Stimulated activated CD4-positive, alpha-beta T cell treated with anti-CD3 and anti-CD28 coated beads, Interleukin-15, amount 100 ng/mL, for 1 hour (primary cell): ENCODE measurements at places on chromosomes 2 and 18.

DNA sequence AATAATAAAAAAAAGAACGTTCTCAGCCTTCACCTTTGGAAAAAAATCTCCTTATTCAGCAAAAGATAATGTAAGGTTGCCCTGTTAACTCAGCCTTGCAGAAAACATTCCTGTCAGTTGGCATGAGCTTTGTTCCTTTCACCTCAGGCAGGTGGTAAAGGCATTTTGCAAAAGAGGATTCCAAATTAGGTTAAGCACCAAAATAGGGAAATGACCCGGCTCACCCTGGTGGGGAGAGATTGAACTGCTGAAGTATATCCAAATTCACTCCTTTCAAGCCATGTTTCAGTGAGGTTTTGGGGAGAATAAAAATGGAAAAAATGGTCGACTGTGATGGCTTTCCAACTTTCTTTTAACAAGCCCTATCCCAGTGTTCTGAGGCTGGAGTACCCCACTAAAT lies 1988.8 kb upstream of the PIK3C3 start:
- DNase-seq, result no peak

DNA sequence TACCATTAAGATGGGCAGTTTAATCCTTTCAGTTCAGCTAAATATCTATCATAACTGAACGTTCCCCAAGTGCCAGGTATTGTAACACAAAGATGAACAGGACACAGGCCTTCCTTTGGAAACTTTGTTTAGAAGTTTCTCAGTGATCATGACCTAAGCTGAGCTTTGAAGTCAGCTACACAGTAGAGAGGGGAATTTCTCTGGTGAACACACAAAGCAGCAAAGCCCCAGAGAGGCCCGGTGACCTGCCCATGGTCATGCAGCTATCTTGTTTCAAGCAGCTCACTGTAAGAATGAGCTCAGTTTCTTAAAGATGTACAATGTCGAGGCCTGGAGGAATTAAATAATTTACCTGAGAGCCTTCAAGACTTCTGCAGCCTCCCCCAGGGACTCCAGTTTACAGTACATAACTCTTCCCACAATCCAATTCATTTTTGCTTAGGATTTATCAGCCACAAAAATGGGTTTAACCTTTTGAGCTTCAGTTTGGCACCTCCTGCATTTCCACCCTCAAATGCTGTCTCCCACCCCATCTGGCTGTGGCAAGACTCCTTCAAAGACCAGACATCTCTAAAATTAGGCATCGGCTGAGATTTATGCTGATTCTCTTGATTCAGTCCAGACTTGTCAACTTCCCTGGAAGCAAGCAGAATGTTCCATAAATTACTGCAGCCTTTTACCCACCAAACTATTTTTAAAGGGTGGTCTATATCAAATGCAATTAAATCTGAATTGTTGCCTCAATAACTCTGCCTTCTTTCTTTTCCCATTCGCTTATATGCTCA lies 325.6 kb downstream of the TXNL1 start:
- DNase-seq, result no peak

GRCh38 chr2:1833726-1834125 lies 89.4 kb upstream of the PXDN start:
- DNase-seq, result no peak

GRCh38 chr18:4035521-4035920 lies 419.6 kb downstream of the DLGAP1 start:
- DNase-seq, result no peak

DNA sequence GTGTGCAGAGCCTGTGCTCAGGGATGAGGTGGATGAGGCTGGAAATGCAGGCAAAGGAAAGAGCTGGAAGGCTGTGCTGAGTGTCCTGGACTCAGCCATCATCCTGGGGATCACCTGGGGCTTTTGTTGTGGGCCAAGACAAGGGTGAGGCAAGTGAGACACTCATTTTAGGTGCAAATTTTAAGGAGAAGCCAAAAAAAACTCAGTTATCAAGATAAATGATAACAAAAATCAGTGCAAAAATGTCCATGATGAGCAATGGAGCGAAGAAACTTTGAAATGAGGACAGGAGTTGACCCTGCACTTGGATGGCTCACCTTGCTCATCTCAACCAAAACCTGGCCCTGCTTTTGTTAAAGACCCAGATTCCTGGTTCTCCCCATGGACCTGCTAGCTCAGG lies 141.9 kb downstream of the MYCN start:
- DNase-seq, result no peak

DNA sequence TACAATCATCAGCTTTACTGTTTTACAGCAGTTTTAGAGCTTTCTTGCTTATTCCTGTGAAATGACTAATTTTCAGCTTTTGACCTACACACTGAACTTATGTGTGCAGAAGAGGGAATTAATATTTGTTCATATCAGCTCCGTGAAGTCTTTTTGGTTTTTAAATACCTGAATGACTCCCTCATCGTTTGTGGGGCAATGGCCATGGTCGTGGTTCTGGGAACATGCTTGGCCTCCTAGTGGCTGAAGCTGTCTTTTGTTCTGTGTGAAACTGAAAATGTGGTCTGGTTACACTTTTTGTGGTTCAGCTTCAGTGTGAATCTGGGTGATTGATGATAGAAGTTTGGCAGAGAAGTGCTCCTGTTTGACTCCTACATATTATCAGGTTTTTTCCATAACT lies 408.1 kb downstream of the THSD7B start:
- no peak for DNase-seq

DNA sequence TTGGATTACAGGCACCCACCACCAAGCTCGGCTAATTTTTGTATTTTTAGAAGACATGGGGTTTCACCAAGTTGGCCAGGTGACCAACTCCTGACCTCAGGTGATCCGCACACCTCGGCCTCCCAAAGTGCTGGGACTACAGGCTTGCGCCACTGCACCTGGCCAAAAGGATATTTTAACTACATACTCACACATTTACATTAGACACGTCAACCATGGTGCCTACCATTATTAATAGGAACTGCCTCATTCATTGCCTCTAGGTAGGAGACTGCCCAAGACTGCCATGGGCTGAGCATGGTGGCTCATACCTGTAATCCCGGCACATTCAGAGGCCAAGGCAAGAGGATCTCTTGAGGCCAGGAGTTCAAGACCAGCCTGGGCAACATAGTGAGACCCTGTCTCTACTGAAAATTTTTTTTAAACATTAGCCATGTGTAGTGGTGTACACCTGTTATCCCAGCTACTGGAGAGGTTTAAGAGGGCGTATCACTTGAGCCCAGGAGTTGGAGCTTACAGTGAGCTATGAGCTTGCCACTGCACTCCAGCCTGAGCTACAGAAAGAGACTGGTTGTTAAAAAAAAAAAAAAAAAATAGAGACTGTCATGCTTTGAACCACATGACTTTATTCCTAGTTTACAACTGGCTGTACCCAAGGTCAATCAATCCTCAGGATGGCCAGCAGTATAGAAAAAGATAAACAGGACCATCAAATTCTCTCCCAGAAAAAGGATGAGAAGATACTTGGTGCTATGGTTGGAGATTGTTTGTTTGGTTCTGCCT lies 31.1 kb upstream of the EPC2 start:
- DNase-seq, result no peak

- DNase-seq, result no peak
These were observed 4.0 kb upstream of the RTN4 start for GRCh38 chr2:55054106-55054875.

- no peak for DNase-seq
These were observed 111.9 kb downstream of the SETBP1 start for GRCh38 chr18:44792456-44793061.

DNA sequence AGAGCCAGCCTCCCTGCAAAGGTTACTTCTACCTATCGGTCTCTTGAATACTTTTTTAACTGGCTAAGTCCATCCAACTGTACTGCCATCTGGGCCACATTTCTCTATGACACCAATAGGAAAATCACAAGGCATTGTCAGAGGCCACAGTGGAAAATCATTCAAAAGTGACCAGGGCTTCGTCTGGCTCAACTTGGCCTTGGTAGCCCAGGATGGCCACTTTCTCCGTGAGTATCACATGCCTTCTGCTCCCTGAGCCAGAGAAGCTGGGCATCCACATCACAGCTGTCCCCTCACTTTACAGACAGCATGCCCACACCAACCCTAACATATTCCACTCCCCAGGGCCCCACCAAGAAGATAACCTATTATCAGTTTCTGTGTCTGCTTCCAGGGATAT lies 5.8 kb downstream of the CIB4 start:
- DNase-seq, result no peak

- no peak for DNase-seq
These were observed 26.6 kb downstream of the HK2 start for GRCh38 chr2:74860521-74860920.

- DNase-seq, result no peak
These were observed 58.2 kb downstream of the BCL2L11 start for GRCh38 chr2:111178730-111179405.

GRCh38 chr2:196925768-196926561 lies 542 bp downstream of the PGAP1 start:
- DNase-seq, result no peak

- DNase-seq, result no peak
These were observed 40.3 kb upstream of the MGAT4A start for GRCh38 chr2:98771264-98771663.

DNA sequence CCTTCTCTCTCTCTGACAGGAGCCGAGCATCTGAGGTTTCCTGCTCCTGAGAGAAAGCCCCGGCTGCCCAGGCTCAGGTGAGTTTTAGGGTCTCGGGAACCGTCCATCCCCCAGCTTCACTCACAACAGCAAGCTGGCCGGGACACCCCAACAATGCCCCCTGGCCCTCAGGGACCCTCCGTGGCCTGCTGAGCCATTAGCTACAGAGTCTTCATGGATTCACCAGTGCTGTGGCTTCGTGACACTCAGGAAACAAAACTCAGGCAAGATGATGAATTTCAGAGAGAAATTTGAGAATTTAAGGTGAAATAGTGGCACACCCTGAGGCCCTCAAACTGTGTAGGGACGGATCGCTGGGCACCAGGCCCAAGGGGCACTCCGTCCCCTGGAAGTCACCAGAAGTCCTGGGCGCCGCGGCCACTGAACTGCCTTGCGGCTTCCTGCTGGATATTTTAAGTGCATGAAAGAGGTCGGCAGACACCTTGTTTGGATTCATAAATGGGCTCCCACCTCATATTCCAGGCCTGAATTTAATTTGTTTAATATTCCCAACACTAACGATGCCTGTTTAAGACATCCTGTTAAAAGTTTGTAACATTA lies 368.3 kb upstream of the SALL3 start:
- no peak for DNase-seq

GRCh38 chr2:161199912-161200701 lies 39.9 kb downstream of the TANK start:
- no peak for DNase-seq

DNA sequence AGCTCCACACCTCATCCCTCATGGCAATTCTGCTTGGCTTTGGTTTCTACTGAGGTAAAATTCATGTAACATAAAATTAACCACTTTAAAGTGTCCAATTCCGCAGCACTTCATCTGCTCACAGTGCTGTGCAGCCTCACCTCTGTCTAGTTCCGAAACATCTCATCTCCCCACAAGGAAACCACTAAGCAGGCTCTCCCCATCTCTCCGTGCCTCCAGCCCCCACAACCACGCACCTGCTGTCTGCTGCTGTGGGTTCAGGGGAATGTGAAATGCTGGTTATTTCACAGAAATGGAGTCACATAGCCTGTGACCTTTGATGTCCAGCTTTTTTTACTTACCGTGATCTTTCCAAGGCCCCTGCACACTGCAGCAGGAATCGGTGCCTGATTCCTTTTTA lies 7.7 kb upstream of the GPC1 start:
- no peak for DNase-seq

GRCh38 chr18:60493066-60493465 lies 120.5 kb upstream of the MC4R start:
- DNase-seq, result no peak

DNA sequence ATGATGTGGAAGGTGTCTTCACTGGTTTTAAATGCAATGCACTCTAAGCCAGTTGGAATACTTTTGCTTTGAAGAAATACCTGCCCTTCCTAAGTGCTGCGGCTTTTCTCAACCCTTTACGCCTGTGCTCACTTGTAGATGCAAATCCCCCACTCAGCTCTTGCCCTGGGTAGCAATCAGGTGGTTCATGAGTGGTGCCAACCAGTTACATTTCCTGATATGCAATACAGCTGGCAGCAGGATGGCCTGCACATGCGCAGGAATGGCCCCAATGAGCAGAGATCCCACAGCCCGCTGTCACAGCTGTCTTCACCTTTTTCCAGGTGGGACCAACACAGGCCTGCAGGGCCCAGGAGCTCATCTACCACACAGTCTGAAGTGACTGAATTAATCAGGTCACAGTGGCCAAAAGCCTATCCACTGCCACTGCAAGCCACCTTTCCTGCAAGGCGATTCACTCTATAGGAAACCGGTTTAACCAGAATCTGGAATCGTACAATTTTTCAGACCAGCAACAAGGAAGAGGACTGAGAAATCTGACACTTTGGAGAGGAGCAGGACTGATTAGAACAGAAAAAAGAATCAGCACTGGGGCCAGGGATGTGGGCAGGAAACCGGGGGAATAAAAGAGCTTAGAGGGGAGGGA lies 247.8 kb downstream of the MYT1L start:
- DNase-seq, result no peak

DNA sequence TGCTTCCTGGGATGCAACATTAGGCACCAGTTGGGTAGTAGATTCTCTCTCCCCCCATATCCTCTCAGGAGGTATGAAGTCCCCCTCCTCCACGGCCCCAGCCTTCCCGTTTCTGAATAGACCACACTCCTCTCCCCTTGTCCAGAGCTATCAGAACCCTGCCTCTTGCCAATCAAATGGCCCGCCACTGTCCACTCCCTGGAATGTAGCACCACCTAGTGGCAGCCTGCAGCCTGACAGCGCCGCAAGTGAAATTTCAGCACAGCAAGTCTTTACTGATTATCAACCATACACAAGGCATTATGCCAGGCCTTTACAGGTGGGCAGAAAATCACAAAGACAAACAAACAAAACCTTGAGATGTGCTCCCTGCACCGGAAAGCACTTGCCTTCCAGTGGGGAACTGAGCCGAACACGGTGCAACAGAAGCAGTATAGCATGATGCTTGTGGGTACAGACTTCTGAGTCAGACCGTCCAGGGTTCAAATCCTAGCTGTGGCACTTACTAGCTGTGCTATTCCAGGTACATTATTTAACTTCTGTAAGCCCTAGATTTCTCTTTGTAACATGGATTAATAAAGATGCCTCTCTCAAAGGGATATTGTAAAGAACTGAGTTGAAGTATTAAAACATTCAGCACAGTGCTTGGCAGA lies 174.0 kb downstream of the SMAD2 start:
- no peak for DNase-seq

GRCh38 chr18:9949861-9950260 lies 36.0 kb downstream of the VAPA start:
- DNase-seq, result no peak

GRCh38 chr2:74005786-74006185 lies 21.1 kb downstream of the TET3 start:
- no peak for DNase-seq

DNA sequence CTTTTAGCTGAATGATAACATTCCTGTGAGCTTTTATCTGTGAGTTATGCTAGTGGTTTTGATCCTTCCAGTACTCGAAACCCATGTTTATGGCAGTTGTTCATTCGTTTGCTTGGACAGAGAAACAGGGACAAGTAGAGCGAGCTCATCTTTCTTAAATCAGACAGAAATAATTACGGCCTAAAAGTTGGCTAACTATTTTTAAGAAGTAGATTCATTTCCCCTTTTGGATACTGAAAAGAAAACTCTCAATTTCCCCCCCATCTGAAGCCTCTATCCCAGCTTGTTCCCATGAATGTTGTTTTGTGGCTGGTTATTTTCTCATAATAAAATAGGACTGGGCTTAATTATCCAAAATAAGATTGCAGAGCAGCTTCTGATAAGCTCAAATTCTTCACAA lies 67.1 kb downstream of the ANTXR1 start:
- no peak for DNase-seq

GRCh38 chr2:24490181-24490689 lies 819 bp upstream of the NCOA1 start:
- no peak for DNase-seq

GRCh38 chr2:215452725-215453124 lies 16.9 kb upstream of the FN1 start:
- no peak for DNase-seq
